CD4-positive, alpha-beta T cell treated with Interleukin-2 at 100 ng/mL for 4 hours (primary cell): ENCODE measurements at places on chromosomes 7 and 10.

DNA sequence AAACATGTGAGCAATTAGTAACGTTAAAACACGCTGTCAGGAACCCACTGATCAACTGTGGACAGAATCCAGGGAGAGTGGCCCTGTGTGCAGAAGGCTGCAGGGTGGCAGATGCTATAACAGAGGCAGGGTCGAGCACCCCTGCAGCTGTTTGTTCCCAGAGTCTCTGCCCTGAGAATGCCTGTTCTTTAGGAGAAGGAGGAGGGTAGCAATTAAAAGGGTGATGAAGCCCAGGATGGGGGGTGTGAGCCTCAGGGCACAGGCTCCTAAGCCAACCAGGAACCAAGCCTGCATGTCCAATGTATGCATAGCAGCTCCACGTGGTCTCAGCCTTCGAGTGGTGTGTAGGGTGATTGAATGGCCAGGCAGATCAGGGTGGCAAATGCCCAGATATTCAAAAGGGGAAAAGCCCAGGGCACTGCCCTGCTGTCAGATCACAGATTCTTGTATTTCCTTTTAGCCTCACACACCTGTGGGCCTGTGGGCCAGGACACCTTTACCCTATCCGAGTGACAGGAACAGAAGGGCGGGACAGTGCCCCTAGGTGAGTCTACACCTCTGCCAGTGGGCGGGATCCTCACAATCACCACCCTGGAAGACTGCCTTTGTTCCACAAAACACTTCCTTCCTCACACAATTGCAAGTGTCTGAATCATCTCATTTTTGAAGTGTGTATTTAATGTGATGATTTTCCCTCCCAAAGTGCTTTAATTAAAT is 7.3 kb downstream of the WDFY4 start:
- DNase-seq, result no peak

DNA sequence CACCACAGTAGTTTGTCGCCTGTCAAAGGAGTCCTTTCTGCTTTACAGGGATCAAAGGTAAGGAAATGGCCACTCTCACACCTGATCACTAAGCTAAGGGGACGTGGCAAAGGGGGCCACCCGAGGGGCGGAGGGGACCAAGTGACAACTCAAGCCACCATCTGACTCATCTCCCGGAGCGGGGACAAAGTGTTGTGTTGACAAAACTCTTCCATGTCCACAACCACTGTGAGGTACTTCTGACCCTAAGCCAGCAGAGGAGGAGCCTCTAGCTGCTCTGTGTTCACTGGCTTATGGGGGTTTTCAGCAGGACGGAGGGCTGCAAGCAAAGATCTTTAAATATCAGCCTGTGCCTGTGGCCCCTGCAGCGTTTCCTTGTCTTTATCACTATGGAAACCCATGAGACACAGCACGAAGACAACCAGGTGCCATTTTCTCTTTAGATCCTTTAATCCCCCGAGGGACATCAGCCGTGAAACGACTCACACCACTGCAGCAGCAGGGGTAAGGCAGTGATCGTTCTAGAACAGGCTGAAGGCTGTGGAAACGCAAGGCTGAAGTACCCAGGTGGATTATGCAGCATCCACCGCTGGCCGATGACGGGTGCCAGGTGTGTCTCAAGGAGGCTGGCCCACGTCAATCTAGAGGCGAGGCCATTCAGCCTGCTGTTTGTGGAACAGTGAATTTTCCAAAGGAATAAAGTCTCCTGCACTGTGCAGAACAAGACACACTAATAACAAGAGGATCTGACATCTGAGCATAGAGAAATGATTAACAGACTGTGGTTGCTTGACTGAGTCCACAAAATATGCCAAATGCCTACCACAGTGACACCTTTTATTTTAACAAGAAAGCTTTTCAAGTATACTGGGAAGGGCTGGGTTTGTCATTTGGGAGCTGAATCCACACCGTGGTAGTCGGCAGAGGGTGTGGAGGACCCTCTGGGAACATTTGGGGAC is 26.6 kb upstream of the DDC start:
- no peak for DNase-seq

GRCh38 chr10:26721561-26721960 is 24.1 kb downstream of the PDSS1 start:
- DNase-seq, result peak; percentile 54

GRCh38 chr10:51689536-51689935 is 9.9 kb downstream of the CSTF2T start:
- no peak for DNase-seq

GRCh38 chr7:143415742-143416397 is 7.2 kb upstream of the EPHA1 start:
- no peak for DNase-seq

DNA sequence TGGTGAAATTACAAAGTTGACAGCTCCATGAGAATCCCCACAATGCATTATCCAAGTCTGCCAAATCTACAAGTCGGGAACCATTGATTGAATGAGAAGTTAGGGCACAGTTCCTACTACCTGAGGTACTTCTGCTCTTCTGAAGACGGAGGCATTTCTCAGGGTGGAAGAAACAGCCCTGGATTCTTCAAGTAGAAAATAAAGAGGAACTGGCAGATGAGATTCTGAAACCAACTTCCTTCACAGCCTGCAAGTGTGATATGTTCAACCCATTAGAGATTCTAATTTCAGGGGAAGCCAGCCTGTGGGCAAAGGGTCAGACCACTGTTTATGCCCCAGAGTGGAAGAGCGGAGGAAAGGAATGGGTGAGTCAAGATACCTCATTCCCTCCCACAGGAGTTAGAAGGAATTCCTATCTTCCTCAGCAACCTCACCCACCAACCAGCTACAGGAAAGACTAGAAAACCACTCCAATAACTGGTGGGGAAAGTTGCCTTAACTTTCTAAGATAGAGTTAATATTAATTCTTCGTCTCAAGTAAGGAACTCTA is 50.5 kb upstream of the BMPER start:
- DNase-seq, result no peak

DNA sequence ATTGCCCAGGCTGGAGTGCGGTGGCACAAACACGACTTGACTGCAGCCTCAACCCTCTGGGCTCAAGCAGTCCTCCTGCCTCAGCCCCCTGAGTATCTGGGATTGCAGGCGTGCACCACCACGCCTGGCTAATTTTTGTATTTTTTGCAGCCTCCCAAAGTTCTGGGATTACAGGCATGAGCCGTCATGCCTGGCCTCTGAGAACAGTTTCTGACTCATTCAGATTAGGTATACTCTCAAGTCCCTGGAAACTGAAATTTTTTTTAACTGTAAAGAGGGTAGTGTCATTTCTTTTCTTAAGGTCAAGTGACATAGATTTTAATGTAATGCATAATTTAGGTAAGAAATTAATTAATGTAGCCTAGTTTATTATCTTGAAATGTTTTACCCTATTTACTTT is 104.7 kb downstream of the SEPTIN7 start:
- DNase-seq, result no peak

DNA sequence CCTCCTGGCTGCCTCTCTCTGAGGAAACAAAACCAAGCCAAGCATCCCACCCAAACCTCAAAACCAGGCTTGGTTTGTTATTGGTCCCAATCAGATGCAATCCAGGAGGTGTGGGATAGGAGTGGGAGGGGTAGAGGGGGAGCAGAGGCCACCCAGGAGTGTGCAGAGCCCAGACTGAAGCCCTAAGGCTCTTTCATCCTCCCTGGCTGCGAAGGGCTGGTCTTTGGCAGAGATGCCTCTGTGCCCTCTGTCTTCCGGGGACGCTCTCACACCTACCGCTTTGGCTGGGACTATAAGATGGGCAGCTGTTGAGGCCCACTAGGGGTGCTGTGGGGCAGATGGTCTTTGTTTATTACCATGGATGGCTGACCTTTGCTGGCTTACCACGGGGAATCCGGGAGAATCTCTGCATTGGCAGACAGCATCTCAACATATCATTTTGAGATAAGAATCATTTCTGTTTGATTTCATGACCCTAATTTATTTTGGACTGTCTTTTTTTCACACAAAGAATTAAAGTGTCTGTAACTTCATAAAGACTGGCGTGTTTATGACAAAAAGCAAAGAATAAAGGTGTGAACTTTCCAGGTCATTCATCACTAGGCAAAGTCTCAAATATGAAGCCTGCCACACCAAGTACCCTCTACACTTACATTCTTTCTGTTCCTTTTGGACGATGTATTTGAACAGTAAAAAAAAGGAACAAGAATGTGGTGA is 6.5 kb upstream of the DENND2A start:
- peak; percentile 40 for DNase-seq

DNA sequence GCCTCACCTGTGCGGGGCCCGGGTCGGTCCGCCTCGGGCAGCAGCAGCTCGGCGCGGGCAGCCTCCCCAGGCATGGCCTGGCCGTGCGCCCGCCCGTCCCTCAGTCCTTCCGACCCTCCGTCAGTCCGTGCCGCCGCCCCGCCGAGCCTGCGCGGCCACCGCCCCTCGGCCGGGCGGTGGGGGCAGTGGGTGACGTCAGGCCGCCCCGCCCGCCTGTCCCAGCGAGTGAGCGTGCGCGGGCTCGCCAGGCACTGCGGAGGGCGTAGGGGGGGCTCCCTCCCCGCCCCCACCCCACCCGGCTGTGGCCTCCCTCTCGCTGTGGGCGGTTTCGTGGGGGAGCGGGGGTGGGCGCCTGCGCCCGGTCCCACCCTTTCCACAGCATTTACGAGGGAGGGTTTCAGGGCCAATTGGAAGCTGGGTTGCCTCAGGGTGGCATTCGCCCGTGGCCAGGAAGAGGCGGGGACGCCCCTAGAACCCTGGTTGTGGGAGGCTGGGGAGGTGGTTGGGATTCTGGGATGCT is at the start of gene NACAD:
Gene NACAD (minus strand): TSS at position 149 of the 520 bp plus-strand sequence. CDS start 75 bp downstream, at position 74.
- DNase-seq, result peak; percentile 7

GRCh38 chr7:120987683-120988590 is 574 bp upstream of the CPED1 start:
- DNase-seq, result peak; percentile 86

DNA sequence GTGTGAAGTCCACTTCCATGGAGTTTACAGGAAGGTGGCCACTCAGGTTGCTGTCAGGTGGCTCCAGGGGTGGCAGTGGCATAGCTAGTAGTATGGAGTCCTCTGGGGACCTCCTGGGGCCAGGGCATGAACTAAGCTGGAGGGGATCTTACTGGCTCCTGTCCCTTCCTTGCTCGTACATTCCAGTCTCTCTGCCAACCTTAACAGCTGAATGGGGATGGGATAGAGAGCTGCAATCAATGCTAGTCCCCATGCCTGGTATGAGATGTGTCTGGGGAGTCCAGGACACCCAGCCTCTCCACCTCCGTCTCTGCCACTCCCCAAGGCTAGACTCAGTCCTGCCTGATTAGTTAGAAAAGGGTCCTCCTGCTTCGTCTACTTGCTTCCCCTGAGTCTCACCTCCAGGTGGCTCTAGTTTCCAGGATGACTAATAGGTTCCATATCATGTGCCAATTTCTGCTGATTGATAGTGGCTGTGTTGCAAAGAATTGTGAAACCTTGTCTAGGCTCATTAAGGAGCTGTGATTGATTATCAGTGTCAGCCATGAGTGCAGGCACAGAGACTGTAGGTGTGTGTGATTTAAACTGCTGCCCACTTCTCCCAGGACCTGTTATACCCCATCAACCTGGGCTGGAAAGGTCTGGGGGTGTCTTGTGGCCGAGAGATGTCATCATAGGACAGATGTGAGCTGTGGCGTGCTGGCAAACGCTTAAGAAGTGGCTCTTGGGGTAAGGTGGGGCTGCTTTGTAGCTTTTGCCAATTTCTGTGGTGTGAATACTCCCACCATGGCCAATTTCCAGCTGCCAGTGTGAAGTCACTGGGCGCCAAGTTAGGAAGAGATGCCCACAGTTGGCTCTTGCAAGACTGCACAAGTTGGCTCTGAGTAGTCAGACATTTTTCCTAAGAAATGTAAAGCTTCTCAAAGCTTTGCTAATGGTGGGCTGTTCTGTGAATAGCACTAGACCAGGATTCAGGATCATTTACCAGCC is 59.8 kb downstream of the COL13A1 start:
- DNase-seq, result no peak

- no peak for DNase-seq
Observed at GRCh38 chr7:144866189-144866588, 30.3 kb upstream of the TPK1 start.

DNA sequence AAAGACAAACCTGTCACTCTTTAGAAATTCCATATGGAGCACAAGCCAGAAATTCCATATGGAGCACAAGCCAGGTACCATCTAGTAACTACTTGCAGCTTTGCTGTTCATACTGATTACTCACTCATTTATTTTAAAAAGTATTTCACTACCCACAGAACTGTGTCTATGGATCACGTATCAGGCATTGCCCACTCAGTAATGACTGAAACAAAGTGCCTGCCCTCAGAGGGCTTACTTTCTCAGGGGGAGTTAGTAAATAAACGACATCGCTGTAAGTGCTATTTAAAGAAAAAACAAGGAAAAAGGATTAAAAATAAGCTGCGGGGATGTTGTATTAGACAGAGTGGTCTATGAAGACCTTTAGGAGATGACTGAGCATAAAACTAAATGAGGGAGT is 170.9 kb downstream of the GALNT11 start:
- DNase-seq, result no peak

DNA sequence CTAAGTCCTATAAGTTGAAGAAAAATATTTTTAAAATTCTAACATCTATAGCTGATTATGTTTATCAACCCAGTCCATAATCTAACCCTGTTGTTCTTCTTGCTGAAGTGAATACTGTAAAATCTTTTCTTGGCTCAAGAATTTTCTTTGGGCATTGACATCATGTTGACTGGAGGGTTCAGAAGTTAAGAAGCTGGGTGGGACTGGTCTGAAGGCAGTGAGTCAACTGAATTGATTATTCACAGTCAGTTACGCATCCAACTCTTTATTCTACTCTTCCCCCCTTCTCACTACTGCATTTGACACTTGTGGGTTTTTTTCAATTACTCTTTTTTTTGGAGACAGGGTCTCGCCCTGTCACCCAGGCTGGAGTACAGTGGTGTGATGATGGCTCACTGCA is 31.0 kb downstream of the DENND2A start:
- no peak for DNase-seq

DNA sequence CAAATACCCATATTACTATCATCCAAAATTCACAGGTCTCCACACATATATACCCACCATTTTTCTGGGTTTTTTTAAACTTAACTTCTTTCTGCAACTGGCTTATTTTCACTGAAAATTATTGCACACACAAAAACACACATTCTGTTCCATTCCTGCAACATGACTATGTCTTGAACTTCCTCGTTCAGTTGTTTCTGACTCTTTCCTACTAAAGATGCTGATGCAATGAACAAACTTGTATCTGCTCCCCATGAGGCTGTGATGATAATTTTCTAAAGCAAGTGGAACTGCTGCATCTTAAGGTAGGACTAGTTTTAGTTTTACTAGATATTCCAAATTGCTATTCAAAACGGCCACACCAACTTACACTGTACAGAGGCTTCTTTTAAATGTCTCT is 77.7 kb downstream of the OSBPL3 start:
- no peak for DNase-seq
